ENCODE measurements at places on chromosomes 3 and 15.
A peak's percentile ranks its signal among the peaks of the same experiment; 100 is the strongest.

DNA sequence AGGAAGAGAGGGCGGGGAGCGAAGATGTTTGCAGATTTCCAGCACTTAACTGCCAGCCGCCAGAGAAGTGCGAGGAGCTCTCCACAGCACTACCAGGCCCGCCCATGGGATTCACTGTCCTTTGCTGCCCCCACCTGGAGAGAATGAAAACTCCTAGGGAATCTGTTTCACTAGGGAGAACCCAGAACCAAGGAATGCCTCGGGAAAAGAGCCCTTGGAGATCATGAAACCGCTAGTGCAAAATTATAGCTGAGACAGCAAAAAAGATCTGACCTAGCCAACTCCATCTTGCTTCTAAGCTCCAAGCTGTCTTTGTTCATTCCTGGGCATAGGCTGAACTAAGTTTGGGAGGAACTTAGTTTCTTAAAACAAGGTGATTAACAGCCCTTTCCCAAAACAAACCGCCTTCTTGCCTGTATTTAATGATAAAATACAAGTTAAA is 82.6 kb upstream of the GCNT3 start:
- peak; percentile 73 for DNase-seq

DNA sequence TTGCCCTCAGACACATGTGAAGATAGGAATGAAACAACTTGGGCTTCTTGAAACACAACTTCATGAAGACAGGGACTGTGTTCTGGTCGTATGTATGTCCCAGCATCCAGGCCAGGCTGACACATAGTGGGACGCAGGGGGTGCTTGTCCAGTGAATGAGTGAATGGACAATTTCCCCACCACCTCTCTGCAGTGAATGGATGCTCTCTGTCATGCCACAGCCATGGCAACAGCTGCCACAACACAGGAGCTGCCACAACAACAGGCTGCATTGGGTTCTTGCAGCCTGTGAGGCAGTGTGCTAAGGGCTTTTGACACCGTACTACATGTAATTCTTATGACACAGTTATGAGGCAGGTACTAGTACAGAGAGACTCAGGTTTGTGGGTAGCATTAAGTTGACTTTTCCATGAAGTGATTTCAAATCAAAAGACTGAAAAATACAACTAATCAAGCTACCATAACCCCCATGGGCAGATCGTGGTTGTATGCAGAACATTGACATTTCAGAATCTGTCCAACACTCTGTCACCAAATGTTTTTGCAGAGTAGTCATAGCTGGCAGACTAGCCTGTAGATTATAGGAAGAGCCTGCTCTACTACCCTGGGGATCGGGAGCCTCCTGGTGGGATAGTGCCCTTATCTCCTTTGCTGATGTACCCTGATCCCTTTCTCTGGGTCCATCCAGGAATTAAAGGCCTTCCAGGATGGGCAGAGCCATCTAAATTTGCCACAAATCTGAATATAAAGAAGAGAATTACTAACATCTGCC is 40.8 kb downstream of the CLSTN2 start:
- no peak for DNase-seq

DNA sequence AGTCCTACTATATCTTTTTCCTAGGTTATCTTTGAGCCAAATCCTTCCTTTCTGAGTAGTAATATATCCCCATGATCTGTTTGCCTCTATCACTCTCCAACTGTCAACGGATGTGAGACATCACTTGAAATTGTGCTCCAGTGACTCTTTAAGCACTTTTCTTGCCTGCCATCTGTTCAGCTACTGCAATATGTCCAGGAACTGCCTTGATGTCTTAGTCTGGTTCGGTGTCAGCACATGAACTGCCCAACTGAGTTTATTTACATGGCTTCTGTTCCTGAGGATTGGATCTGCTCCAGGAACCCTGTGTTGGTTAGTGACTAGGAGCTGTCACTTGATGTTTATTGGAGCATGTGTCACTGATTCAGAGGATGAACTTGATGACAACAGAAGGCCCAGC is 116.5 kb downstream of the SLC9A9 start:
- no peak for DNase-seq

DNA sequence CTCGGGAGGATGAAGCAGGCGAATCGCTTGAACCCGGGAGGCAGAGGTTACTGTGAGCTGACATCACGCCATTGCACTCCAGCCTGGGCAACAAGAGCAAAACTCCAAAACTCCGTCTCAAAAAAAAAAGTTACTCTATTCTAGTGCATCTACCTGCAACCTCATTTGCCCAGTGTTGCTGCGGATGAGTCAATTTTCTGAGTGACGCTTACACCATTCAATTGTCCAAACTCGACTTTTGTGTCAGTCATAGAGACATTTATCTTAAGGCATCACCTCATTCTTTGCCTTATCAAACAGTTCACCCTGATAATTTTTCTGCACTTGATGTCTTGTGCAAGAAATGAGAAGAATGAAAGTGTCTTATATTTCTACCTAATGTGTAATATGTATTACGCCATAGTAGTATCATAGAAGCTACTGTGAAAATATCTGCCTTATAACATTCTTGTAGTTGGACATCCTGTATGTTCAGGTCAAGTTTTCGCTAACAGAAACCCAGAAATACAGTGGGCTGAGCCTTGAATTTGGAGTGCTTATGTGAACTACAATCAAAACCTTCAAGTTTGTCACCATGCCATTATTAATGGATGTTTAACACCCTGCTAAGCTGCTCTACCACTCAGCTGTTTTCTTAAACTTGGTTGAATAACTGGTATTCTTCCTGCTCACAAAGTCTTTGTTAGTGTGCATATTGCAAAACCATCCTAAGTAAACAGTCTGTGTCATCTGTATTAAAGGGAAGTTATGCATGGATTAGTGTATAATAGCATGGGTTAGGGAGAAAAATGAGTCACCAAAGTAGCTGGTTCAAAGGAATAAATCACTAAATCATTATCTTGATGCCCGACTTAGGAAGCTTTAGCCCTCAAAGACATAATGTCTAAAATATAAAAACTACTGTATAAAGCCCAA is 531.0 kb upstream of the NR2F2 start:
- DNase-seq = no peak

GRCh38 chr3:44476181-44476611 is 1.3 kb downstream of the ZNF445 start:
- peak; percentile 31 for DNase-seq

- DNase-seq = no peak
Observed at GRCh38 chr3:104044002-104044401, 1322.7 kb upstream of the ALCAM start.

GRCh38 chr15:50358845-50359244 is 3.8 kb upstream of the GABPB1 start:
- peak; percentile 63 for DNase-seq

DNA sequence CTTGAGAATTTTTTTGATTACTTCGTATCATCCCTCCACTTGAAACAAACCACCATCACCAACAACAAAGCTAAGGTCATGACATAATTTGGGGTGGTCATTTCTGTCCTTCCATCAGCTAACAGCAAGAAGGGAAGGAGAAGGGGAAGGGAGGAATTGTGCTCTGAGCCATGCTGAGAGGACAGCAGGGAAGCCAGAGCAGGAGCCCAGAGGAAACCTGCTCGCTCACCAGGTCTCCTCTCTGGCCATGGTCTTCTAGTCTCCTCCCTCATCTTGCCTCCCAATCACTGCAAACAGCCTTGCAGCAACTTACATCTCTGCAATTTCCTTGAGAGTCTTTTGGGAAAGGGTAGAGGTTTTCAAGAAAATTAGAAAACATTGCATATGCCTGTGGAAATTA is 196.7 kb downstream of the SSR3 start:
- DNase-seq = no peak

DNA sequence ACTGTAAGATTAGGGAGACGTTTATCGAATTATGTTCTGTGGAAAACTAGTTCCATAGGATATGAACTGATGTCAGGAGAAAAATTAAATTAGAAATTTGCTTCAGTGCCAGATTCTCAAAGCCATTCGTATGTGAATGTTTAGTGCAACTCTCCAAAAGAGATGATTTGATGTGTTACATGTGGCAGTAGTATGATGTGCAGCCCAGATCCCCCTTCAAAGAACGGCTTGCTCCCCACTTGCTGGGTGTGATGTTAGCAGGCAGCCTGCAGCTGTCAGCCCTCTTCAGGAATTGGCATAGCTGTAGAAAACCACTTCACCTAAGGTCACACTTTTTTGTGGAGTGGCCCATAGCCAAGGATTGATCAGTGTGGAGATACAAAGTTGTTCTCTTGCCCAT is 127.0 kb upstream of the CCDC54 start:
- no peak for DNase-seq

DNA sequence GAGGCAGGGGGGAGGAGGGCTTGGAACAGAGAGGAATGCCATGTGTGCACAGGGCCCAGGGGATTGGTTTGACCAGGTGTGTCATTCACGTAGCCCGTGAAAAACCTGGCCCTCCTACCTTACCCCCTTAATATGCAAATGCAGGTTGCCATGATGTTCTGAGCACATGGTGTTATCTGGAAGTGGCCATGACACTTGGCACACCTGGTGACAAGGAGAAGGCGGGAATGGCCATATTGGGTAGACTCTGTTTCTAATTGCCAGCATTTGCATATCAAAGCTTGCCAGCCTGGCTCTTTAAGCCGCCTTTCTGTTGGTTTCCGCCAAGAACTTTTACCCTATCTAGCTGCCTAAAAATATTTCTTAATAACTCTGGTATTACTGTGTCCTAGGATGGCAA is 202.1 kb upstream of the DPH6 start:
- no peak for DNase-seq
